ENCODE measurements at places on chromosomes 1 and 21.
A peak's percentile ranks its signal among the peaks of the same experiment; 100 is the strongest.

GRCh38 chr1:17654519-17654918 lies 100.6 kb upstream of the ACTL8 start:
- no peak for DNase-seq

GRCh38 chr1:219434285-219434922 lies 178.5 kb downstream of the ZC3H11B start:
- DNase-seq: no peak

DNA sequence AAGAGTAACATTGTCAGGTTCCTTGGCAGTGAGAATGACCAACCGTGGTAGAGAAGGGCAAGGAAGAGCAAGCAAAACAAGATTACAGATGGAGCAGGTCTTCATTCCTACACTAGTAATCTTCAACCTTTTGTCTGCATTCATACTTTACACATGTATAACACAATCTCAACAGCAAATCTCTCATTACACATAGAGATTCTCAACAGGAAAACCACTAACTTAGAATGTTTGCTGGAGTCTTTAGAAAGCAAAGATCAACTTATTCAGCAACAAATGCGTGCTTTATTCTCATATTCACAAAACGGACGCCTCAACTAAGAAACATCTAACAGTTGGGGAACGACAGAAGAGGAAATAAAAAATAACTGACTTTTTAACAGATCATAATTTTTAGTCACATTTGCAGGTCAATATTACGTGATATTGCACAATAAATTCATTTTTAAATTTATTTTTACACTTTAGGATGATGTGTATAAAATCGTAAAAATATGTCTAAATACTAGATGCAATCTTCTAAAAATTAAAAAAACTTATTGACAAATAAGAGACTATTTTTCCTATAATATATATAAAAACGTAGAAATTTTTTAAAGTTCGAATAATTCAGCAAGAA lies 82.9 kb downstream of the ARID4B start:
- no peak for DNase-seq

- no peak for DNase-seq
Measured at GRCh38 chr1:88291611-88292354, 392.3 kb upstream of the PKN2 start.

DNA sequence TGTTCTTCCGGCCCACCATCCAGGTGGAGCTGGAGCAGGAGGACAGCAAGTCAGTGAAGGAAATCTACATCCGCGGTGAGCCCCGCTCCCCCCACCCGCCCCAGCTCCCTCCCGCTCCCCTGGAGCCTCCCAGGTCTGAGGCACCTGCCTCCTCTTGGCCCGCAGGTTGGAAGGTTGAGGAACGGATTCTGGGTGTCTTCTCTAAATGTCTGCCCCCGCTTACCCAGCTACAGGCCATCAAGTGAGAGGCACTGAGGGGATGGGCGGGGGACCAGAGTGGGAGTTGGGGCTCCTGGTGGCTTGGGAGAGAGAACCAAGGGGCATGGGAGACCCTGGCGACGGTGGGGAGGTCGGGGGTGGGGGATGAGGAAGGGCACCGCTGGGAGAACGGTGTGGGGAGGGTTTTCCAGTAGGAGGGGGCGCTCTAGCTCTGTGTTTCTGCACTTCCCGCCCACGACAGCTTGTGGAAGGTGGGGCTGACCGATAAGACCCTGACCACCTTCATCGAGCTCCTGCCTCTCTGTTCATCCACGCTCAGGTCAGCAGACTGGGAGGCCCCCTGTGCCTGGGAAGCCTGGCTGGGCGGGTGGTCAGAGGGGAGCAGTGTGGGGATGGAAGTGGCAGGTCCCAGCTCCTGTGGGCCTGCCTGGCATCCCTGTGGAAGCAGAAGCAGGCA lies 4.2 kb downstream of the LRRC71 start:
- no peak for DNase-seq

DNA sequence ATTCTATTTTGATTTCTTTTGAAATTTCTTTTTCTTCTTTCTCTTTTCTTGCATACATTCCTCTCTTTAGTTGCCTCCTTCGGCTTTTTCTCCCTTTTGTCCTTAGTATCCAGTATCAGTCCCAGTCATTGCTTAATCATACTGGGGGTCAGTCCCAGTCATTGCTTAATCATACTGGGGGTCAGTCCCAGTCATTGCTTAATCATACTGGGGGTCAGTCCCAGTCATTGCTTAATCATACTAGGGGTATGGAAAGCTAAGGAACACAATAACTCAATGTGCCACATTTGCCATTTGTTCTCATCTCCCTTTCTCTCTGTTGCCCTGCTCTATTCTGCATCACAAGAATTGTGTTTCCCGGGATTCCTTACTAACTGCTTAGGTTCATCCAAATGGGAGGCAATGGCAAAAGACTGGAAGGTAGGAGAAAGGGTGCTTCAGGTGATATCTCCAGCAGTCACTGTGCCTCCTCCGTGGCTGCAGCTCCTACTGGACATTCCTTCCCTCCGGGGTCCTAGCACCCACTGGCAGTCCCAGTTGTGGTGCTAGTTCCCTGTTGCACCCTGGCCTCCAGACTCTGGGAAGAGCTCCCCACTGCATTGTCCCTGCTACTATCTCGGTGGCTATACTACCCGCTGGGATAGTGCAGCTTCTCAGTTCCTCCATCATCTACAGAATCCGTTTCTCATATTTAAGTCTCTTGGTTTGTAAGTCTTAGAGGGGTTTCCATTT lies 32.6 kb upstream of the LAMC1 start:
- no peak for DNase-seq

DNA sequence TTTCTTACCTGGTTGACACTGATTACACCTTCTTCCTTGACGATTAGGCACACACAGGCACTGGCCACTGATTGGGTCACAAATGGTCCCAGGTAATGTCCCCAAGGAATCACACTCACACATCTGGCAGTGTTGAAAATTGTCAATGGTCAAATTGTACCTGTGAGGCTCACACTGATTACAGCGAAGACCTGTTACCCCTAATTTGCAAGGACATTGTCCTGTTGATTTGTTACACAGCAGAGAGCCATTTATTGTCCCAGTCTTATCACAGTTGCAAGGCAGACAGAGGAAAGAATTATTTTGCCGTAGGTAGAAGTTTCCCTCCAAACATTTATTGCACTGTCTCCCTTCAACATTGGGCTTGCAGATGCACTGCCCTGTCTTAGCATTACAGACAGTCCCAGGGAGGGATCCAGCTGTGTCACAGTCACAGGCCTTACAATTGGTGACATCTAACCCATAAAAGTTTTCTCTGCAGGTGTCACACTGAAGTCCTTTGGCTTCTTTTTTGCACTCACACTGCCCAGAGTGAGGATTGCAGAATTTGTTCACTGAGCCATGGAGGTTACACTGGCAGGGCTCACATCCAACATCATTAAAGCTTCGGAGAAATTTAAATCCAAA lies 176.6 kb downstream of the USH2A start:
- no peak for DNase-seq

DNA sequence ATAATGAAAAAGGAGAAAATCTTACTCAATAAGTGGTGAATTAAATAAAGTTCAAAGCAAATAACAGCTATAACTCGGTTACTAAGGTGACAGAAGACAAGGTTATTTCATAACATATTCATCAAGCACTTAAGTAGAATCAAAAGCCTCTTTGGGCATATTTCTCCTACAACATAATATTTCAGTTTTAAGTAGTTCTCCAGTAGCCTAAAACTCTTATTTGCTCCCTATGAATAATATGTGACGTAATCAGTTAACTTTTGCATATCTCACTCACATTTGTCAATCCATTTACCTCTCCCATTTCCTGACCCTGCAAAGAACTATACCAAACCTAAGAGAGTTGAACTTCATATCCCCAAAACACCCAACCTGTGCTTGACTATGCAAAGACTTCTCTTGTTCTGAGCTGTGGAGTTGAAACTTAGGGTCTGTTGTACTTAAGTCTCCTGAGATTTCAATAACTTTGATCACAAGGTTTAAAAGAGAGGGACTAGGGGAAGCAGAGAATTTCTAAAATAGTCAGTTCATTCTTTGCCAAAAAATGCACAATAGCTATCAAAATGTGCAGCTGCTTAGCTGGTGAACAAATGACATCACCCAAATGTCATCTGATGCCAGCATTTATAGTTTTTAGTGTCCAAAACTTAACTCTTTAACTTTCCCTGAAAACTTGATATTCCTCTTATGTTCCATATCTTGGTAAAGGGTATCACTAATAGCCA lies 37.2 kb downstream of the TTLL7 start:
- no peak for DNase-seq

- no peak for DNase-seq
Measured at GRCh38 chr1:40944841-40945430, 34.6 kb upstream of the CTPS1 start.

- DNase-seq: no peak
Measured at GRCh38 chr1:25492323-25492722, 51.1 kb upstream of the LDLRAP1 start.

GRCh38 chr1:235093696-235094592 lies 34.7 kb downstream of the TOMM20 start:
- peak; percentile 35 for DNase-seq

- DNase-seq: no peak
Measured at GRCh38 chr1:45785583-45785982, 17.8 kb upstream of the MAST2 start.

- DNase-seq: no peak
Measured at GRCh38 chr1:170494369-170494768, 37.6 kb upstream of the GORAB start.

GRCh38 chr1:99749504-99750347 lies 16.7 kb downstream of the FRRS1 start:
- no peak for DNase-seq

DNA sequence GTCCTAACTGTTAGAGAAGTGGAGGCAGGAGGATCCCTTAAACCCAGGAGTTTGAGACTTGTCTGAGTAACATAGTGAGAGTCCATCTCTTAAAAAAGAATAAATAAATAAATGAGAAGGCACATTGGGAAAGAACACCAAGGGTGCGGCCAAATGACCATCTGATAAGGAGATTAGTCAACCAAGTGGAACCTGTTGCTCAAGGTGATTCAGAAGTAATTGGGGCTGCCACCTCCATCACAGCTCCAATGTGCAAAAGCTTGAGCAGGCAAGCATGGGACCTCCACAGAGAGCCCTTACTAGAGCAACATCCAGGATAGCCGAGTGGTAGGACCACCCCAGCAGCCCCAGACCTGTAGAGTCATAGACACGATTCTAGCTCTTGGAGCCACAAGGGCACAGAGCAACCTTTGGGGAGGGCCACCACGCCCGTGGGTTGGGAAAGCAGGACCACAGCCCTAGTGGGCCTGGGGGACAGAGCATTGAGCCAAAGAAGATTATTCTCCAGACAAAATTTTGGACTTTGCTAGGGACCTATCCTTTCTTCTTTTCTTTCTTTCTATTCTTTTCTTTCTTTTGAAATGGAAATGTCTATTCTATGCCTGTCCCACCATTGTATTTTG lies 40.9 kb downstream of the KCNK1 start:
- no peak for DNase-seq

- no peak for DNase-seq
Measured at GRCh38 chr1:152029144-152029928, 7.5 kb downstream of the S100A11 start.

- DNase-seq: peak; percentile 83
Measured at GRCh38 chr1:27527890-27528817, 38.2 kb upstream of the WASF2 start.

- DNase-seq: peak; percentile 57
Measured at GRCh38 chr1:240808381-240808780, 196.4 kb upstream of the GREM2 start.

- no peak for DNase-seq
Measured at GRCh38 chr1:25519624-25520023, 23.8 kb upstream of the LDLRAP1 start.

- no peak for DNase-seq
Measured at GRCh38 chr1:94654031-94654430, 112.5 kb upstream of the F3 start.

GRCh38 chr1:54949053-54949452 lies 31.4 kb upstream of the TMEM61 start:
- no peak for DNase-seq

DNA sequence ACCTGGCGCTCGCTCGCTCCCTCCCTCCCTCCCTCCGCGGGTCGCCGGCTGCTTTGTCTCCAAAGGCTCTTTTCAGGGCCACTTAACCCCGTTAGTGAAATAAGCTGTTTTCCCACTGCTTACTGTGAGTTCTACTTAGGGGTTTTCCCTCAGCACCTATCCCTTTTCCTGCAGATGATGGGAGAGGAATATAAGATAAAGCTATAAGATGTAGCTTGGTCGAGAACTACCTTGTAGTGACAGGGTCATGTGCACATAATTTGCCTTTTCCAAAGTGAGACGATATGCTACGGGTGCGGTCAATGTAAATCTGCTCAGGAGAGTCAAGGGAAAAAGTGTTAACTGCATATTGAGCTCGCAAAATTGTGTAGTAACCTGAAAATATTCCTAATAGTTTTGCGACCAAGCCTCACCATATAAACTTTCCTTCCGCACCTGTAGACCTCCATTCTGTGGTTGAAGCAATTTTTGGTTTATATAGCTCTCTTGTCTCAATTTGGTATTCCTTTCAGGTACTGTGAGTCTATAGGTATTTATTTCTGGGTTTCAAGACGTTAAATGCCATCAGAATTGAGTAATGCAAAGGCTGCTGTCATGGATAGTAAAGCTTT lies 55.8 kb upstream of the BOLA1 start:
- DNase-seq: no peak

DNA sequence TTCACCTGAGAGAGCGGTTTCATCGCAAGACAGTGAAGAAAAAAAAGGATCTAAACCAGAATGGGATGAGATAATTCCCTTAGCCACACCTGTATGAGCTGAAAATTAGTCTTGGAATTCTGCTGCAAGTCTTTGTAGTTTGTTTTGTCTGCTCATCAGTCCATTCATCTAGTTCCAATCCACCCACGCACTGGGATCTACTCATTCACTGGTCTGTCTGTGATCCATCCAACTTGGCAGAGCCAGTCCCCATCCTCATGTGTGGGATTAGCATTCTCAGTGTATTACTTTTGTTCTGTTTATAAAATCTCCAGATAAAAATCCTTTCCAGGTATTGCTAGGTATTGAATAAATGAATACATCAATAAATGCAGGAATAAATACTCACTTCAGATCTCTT lies 266.5 kb upstream of the USP24 start:
- DNase-seq: no peak

DNA sequence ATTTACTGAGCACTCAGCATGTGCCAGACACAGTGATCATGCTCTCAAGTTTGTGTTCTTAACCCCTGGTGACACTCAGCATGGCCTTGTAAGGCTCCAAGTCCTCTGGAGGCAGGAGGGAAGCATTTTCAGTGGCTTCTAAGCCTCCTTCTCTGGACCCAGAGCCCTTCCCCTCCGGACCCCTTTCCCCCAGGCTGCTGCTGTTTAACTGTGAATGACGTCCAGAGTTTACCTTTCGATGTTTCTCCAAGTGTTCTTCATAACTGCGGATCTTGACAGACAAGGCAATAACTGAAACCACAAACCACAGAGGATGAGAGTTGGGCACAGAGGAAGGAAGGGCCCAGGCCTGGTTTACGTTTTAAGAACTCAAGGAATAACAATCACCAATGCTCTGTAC lies 6.5 kb downstream of the MRPS15 start:
- DNase-seq: no peak

- no peak for DNase-seq
Measured at GRCh38 chr1:110008971-110009565, 24.5 kb downstream of the AHCYL1 start.
